ENCODE measurements at places on chromosomes 13 and 19. TPM values are rescaled to one million over a fixed set of nuclear protein-coding genes. Genes with fewer than 3 reads are reported as not detected.

The COG3 gene
- total RNA-seq = 47.2 TPM

The CNN1 gene
- 19.3 TPM for total RNA-seq

The MATK gene
- 3.6 TPM for total RNA-seq

The NAA16 gene
- total RNA-seq = 11.0 TPM

The ZNF628 gene
- 6.8 TPM for total RNA-seq

The ZNF490 gene
- total RNA-seq = 8.6 TPM

The U2AF2 gene
- total RNA-seq = 194 TPM

The ZNF625 gene
- 8.0 TPM for total RNA-seq

Data from mucosa of descending colon (tissue), 3 donors.